ENCODE measurements at places on chromosomes 16 and 17. TPM values are rescaled to one million over a fixed set of nuclear protein-coding genes. Genes with fewer than 3 reads are reported as not detected.

DNA sequence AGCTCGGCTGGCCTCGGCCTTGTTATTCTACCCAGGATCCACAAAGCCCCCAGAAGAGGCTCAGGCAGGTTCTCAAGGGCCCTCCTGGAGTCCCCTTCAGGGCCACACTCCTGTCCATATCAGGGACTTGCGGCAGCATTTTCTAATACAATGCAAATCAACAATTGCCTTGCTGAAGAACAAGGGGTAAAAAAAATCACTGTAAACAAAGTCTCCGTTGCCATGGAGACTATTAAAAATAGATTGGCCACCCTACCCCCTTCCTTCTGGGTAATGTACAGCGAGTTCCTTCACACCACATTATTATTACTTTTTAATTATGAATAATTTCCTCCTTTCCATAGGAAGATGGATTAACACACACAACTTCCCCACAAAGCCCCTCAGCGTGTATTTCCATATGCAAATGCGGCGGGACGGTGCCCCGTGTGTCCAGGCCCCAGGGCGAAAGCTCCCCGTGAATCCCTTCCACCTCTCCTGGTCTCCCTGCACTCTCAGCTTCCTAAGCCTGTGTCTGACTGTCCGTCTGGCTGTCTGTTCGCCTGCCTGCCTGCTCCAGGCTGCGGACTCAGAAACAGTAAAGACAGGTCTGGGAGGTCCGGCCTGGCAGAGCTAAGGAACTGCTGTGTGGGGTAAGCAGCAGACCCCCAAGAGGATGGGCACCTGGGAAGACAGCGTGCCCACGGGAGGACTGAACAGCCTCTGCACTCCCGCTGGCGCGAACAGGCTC, 196.6 kb downstream of the RBFOX3 start:
- H3K36me3 ChIP-seq = no peaks in the 10 kb centered on the region
- no peak for DNase-seq
- H3K27me3 ChIP-seq = peaks cover 7% of the 10 kb centered on the region
- no peak overlapping the region for H3K4me3 ChIP-seq
- no peaks in the 10 kb centered on the region for H3K4me1 ChIP-seq

DNA sequence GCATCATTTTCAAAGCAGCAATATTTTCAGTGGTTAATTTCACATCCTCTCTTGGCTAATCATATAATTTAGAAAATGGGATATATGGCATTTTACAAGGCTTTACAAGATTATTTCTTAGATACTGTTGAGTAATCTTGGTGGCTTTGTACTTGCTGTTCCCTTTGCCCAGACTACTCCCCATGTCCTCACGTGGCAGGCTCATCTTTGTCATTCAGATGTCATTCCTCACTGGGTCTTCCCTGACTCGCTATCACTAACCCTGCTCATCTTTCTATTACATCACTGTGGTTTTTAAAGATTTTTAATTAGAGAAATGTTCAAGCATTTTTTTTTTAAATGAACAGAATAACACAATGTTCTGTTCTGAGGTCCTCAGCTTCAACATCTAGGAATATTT, 240.0 kb upstream of the IRX5 start:
- H3K27me3 ChIP-seq = peaks cover 8% of the 10 kb centered on the region
- H3K27ac ChIP-seq = no peak overlapping the region
- no peaks in the 10 kb centered on the region for H3K4me1 ChIP-seq
- no peaks in the 10 kb centered on the region for H3K36me3 ChIP-seq

- no peaks in the 10 kb centered on the region for H3K4me1 ChIP-seq
- no peak overlapping the region for H3K4me3 ChIP-seq
- no peak for DNase-seq
Measured at GRCh38 chr17:29031488-29031887, 11.5 kb upstream of the PIPOX start.

- H3K27me3 ChIP-seq = no peaks in the 10 kb centered on the region
- DNase-seq = peak; percentile 88
- H3K4me3 ChIP-seq = peak overlapping the region; percentile 93
- peaks cover 9% of the 10 kb centered on the region for H3K36me3 ChIP-seq
- H3K27ac ChIP-seq = peak overlapping the region; percentile 98
Measured at GRCh38 chr17:18182978-18183333, 672 bp upstream of the ALKBH5 start.

DNA sequence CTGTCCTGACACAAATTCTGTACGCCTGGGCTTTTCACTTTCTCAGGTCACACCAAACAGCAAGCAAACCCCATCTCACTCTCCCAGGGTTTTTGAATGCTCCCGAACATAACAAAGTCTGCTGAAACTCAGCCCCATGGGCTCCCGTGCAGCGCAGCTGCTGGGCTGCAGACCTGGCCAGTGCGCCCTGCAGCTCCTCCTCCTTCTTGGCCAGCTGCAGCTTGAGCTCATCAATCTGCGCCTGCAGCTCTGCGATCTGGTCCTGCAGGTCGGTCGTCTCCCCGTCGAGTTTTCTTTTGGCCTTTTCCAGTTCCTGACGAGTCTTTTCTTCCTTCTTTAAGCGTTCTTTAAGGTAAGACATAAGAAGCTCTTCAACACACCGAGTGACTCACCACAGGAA, 70.5 kb downstream of the NDEL1 start:
- no peak overlapping the region for H3K4me3 ChIP-seq
- DNase-seq = no peak
- no peak overlapping the region for H3K27ac ChIP-seq

DNA sequence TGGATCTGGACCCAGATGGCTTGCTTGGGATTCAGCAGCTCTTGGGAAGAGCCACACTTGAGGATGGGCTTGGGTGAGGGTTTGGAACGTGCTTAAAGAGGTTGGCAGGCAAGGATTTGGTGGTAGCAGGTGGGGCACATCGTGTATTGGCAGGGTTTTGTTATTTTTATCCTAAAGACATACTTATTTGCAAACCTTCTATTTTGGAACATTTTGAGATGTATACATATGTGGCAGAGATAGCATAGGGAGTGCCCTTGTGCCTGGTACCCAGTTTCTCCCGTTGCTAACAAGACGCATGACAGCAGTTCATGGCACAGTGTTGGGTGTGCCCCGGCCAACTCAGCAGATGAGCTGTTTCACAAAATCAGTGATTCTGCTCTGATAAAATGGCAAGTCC, 9.1 kb downstream of the BANP start:
- H3K4me3 ChIP-seq = peak overlapping the region; percentile 89
- H3K4me1 ChIP-seq = peaks cover 90% of the 10 kb centered on the region
- peaks cover 6% of the 10 kb centered on the region for H3K36me3 ChIP-seq
- DNase-seq = no peak
- H3K27ac ChIP-seq = no peak overlapping the region
- H3K27me3 ChIP-seq = no peaks in the 10 kb centered on the region

GRCh38 chr16:27323781-27324561, 10.2 kb downstream of the IL4R start:
- peaks cover 98% of the 10 kb centered on the region for H3K4me1 ChIP-seq
- peaks cover 20% of the 10 kb centered on the region for H3K36me3 ChIP-seq
- no peaks in the 10 kb centered on the region for H3K27me3 ChIP-seq
- DNase-seq = no peak
- peak overlapping the region; percentile 64 for H3K4me3 ChIP-seq

GRCh38 chr17:6711681-6712057, 1.5 kb downstream of the SLC13A5 start:
- peaks cover 5% of the 10 kb centered on the region for H3K36me3 ChIP-seq
- DNase-seq = no peak
- peaks cover 67% of the 10 kb centered on the region for H3K27me3 ChIP-seq
- no peak overlapping the region for H3K27ac ChIP-seq

GRCh38 chr16:10200637-10201586, 18.7 kb upstream of the GRIN2A start:
- no peaks in the 10 kb centered on the region for H3K27me3 ChIP-seq
- H3K4me3 ChIP-seq = no peak overlapping the region
- H3K27ac ChIP-seq = no peak overlapping the region
- H3K4me1 ChIP-seq = no peaks in the 10 kb centered on the region
- H3K36me3 ChIP-seq = no peaks in the 10 kb centered on the region

GRCh38 chr17:12402963-12403622, 262.6 kb upstream of the MYOCD start:
- no peak overlapping the region for H3K4me3 ChIP-seq
- no peak for DNase-seq
- H3K36me3 ChIP-seq = no peaks in the 10 kb centered on the region
- H3K4me1 ChIP-seq = no peaks in the 10 kb centered on the region

DNA sequence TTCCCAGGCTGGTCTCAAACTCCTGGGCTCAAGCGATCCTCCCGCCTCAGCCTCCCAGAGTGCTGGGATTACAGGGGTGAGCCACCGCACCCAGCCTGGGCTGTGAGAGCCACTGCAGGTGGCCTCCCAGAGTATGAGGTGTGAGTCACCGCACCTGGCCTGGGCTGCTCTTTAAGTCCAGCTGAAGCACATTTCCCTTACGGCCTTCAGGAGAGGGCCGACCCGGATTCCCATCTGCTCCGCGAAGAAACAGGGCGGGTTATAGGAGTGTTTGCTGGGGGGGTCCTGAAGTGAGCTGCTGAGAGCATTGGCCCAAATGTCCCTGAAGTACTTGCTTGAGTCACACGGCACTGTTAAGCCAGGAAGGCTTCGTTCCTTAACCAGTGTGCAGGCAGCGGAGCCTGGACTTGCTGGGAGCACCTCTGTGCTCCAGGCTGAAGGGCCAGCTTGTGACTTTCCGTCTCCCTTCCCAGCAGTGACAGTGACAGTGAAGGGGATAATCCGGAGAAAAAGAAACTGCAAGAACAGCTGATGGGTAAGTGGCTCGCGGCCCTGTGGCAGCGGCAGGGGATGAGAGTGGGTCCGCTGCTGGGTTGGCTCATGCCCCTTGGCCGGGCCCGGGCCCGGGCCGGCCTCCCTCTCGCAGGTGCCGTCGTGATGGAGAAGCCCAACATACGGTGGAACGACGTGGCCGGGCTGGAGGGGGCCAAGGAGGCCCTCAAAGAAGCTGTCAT, 7.2 kb downstream of the VPS4A start:
- H3K4me3 ChIP-seq = no peak overlapping the region
- no peaks in the 10 kb centered on the region for H3K27me3 ChIP-seq
- no peak overlapping the region for H3K27ac ChIP-seq
- H3K4me1 ChIP-seq = peaks cover 23% of the 10 kb centered on the region
- H3K36me3 ChIP-seq = peaks cover 7% of the 10 kb centered on the region

- H3K27me3 ChIP-seq = no peaks in the 10 kb centered on the region
- H3K4me3 ChIP-seq = no peak overlapping the region
- H3K36me3 ChIP-seq = no peaks in the 10 kb centered on the region
- DNase-seq = no peak
- no peak overlapping the region for H3K27ac ChIP-seq
Measured at GRCh38 chr16:70660672-70661350, 14.5 kb downstream of the IL34 start.

Gene PIP4K2B
- total RNA-seq = 34.3 TPM

Gene C17orf100
- 1.8 TPM for total RNA-seq

Gene CRISPLD2
- 0.38 TPM for total RNA-seq

Gene PRR15L
- not detected for total RNA-seq
